Neural crest cell (in vitro differentiated cells): ENCODE measurements at places on chromosomes 5 and 9. TPM values are rescaled to one million over a fixed set of nuclear protein-coding genes. Genes with fewer than 3 reads are reported as not detected.

CNTNAP3B gene
- total RNA-seq = 9.4 and 10.0 TPM in 2 replicates

RGP1 gene
- total RNA-seq = 34.7 and 34.9 TPM in 2 replicates

MSH3 gene
- total RNA-seq = 17.9 and 18.6 TPM in 2 replicates

DNA sequence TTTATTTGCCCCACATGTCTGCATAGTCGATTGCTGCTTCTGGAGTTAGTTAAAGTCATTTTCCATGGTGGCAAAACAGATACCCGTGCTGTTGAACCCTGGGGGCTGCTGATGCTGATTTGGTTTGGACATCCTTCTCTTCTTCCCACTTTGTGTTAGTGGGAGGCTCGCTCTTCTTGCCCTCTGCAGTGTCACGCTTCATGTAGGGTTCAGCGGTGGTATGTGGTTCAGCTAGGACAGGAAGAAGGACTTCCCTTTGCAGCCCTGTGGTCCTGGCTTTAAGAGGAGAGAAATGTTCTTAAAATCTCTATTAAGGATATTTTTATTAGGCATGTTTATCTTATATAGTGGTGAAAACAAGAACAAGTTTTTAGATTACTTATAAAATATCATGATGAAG, 36.2 kb downstream of the SLC36A1 start:
- no peak for DNase-seq

DNA sequence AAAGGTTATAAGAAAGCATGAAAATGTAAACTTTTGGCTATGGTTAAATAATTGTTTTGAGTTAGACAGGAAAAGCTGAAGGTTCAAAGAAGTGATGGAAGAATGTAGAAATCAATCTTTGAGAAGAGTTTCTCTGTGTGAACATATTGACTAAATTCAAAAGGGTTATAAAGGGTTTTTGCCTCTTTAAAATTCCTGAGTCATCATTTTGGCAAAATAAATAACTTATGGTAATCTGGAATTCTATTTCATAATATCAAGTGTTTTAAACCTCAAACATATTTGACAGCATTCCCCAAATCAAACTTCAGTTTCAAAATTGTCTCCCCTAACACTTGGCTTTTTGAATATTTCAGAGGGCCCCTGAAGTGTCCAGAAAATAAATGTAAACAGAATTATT, 60.6 kb upstream of the SPINK5 start:
- no peak for DNase-seq

DNA sequence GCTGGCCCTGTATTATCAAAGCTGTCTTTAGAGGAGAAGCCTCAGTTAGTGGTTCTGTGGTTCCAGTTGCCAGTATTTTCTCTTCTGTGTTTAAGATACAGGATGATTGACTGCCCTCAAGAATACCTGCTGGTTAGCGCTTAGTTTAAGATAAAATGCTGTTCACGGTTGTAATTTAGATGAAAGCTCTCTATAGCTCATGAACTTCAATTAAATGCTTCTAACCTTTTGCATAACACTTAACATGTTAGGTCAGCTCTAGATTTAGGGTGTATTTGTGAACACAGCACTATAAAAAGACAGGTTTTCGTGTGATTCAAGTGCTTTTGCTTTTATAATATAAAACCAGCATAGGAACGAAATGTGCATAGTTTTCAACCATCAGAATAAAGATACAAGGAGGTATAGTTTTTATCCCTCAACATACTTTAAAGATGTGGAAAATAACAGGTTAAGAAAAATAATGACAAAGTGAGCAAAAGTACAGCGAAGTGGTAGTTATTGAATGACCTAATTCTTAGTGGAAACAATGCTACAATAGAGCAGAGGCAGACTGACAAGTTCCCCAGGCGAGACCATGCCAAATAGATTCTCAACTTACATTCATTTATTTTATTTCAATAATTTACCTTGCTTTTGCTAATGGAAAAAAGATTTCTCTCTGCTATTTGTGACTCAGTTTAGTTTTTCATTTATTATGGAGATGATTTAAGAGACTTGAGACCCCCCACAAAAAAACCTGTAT, 602.6 kb upstream of the DMAC1 start:
- DNase-seq = no peak
